ENCODE measurements at places on chromosomes 1 and 21.

DNA sequence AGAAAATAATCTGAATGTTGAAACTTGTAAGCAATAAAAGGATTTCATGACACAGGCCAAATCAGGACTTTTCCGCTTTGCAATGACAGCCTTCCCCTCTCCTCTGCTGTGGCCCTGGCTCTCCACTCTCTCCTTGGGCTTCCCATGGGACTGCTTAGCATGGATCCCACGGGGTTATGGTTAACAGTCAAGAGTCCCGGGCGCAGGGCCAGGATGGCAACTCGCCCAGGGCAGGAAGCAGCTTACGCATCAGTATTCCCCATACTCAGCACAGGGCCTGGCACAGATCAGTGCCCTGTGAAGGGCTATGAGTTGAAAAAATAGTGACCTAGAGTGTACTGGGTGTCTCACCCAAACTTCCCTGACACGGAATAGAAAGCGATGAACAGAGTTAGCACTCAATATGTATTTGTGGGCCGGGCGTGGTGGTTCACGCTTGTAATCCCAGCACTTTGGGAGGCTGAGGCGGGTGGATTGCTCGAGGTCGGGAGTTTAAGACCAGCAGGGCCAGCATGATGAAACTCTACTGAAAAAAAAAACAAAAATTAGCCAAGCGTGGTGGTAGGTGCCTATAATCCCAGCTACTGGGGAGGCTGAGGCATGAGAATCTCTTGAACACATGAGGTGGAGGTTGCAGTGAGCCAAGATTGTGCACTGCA is 29.1 kb upstream of the GRHL3 start:
- no peak for DNase-seq

DNA sequence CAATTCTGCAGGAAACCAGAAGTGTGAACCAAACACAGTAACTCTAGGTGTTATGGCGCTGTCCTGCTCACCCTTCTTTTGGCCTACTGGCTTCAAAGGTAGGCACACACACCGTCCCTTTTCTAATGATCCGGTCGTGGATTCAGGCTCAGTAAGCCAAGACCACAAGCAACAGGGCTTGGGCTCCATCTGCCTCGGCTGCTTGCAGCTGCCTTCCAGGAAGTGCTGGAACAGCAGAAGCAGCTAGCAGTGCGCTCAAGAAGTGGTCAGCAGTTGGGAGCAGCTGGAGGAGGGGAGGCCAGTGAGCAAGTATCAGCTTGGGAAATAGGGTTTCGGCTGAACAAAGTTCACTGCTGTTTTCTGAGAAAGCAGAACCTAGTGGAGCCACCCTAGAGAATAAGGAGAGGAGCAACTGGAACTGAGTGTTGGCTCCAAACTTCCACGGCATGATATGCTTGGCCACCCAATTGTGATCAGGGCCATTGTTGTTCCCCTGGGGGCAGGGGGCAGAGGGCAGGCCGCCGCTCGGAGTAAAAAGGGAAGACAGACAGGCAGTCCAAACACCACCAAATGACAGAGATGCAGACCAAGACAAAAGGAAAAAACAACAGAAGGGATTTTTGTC is 173.4 kb downstream of the TOMM20 start:
- peak; percentile 79 for DNase-seq

GRCh38 chr21:32114419-32115035 is 164.3 kb downstream of the MIS18A start:
- peak; percentile 53 for DNase-seq

- DNase-seq: no peak
Measured at GRCh38 chr1:67005068-67005467, 48.9 kb downstream of the SLC35D1 start.

DNA sequence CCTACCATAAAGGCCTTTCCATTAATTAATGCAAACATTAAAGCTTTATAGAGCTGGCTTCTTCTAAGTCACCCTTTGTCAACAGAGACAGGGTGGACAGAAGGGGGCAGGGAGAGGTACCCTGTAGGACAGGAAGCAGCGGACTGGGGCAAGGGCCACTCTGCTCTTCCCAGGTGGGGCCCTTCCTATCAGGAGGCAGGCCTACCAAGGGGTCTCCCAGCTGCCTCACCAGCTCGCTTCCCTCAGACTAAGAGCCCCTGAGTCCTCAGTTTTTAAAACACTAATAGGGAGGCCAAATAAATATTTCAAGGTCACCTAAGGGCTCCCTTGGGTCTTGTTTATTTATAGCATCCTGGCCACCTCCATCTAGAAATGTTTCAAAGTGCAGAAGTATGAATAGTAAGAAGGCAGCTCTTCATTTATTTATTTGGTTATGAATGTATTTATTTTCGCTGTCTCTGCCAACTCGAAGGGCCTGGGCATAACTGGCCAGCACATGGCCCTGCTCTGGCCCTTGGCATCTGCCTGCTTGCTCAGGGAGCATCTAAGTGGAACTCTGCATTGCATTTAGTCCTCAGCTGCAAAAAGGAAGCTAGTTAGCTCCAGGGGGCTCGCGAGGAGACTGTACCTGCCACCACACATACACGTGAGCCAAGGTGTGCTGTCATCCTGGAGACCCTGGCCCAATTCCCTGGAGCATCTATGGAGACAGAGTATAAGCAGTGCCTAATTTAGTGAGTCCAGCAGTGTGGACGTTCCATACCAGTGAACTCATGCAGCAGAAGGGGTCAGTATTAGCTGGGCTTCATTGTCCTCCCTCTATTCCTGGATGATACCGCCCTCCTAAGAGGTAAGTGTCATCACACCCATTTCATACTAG is 395.1 kb upstream of the VAMP3 start:
- DNase-seq: no peak

GRCh38 chr1:150262388-150263320 is 5.1 kb downstream of the CA14 start:
- DNase-seq: no peak

- no peak for DNase-seq
Measured at GRCh38 chr1:169288011-169288414, 79.6 kb downstream of the NME7 start.

GRCh38 chr1:64532646-64533045 is 62.7 kb downstream of the CACHD1 start:
- no peak for DNase-seq

- no peak for DNase-seq
Measured at GRCh38 chr1:248822148-248823032, 3.3 kb downstream of the SH3BP5L start.

- no peak for DNase-seq
Measured at GRCh38 chr21:19712441-19712840, 1285.8 kb upstream of the NCAM2 start.

DNA sequence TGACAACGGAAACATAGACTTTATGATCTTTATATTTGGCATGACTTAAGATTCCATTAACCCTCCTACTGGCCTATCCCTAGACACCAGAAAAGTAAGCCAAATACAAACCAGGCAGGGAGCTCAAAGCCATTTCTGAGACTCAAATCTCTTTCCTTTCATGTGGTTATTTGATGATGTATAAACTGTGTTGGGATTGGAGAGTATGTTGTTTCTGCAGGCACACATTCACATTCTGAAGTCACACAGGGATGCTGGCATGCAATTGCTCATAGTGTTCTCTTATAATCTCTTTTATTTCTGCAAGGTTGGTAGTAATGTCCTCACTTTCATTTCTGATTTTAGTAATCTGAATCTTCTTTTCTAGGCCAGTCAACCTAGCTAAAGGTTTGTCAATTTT is 5.8 kb downstream of the ZMYND12 start:
- DNase-seq: no peak

DNA sequence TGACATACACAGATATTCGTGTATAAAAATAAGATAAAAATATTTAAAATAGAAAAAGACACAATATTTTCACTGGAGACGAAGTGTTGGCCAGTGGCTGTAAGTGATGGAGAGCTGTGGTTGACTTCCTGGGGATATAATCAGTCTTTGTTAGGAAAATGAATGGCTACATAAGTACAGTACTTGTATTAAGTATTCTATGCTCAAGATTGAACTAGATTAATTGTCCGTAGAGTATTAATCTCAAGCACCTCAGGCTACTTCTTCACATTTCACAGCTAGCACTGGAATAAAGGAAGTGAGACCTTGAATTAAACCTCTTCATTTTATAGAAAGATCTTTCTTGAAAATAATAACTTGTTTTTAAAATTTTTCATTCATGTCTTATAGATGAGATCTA is 39.0 kb upstream of the RGS5 start:
- no peak for DNase-seq

GRCh38 chr1:78586572-78586971 is 33.7 kb upstream of the IFI44L start:
- no peak for DNase-seq

DNA sequence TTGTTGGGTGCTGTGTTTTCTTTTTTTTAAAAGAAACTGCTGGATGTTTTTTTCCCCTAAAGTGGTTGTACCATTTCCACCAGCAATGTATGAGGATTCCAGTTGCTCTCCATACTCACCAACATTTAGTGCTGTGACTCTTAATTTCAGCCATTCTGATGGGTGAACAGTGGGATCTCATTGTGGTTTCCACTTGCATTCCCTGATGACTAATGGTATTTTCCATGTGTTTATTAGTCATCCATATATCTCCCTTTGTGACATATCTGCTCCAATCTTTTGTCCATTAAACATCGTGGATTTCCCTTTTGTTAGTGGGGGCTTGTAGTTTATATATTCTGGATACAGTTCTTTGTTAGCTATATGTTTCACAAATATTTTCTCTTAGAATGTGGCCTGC is 206.0 kb downstream of the CAMTA1 start:
- no peak for DNase-seq
